ENCODE measurements at places on chromosomes 2 and 18.

- DNase-seq, result no peak
These were observed 4.6 kb upstream of the IER3IP1 start for GRCh38 chr18:47180765-47181164.

GRCh38 chr2:12619975-12620374 is 96.8 kb upstream of the TRIB2 start:
- DNase-seq, result peak; percentile 73

DNA sequence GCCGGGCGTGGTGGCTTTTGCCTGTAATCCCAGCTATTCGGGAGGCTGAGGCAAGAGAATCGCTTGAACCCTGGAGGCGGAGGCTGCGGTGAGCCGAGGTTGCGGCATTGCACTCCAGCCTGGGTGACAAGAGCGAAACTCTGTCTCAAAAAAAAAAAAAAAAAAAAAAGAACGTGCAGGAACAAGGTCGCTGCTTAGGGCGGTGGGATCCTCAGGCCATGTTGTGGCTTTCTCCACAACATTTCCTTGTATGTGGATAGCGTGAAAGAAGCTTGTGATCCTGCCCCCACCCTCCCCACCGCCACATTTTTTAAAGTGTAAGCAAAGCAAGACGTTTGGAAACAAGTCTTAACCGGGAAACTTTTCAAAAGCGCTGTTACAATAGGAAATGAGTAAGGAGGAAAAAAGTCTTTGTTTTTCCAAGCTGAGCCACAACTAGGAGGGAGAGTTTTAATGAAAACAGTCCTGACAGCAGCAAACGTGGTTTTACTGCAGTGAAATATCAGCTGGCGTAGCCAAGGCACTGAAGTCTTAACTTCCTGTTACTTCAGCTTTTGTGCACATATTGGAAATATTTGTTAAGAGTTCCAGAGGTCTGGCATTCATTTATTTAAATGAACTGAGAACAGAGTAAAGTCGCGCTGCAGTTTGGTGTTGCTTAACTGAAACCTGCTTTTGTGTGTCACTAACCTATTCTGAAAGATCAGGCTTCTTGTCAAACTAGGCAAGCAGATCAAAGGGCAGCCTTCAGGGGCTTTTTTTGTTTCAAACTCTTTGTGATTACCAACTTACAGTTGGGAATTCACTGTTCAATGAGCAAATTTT is 3.8 kb downstream of the TGIF1 start:
- peak; percentile 99 for DNase-seq

GRCh38 chr2:165871025-165871424 is 77.0 kb upstream of the GALNT3 start:
- DNase-seq, result no peak

DNA sequence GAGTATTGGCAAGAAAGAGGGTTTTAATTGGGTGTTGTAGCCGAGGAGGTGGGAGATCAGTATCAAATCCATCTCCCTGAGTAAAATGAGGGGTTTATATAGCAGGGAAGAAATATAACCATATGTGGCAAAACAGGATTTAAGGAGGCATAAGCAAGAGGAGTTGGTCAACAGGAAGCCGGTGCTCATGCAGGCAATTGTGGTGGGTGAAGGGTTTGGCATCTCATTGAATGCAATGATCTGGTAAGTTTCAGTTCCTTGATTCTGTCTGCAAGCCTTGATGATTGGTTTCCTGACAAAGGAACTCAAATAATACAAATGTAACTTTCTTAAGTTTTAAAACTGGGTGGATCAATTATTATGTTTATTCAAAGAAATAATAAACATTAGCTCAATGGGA is 564.4 kb upstream of the LINC00305 start:
- DNase-seq, result no peak

- no peak for DNase-seq
These were observed 182.5 kb downstream of the TXNL1 start for GRCh38 chr18:56455874-56456273.

GRCh38 chr18:11791131-11791530 is 60.1 kb upstream of the CHMP1B start:
- DNase-seq, result no peak

All from BJ (cell line).